ENCODE measurements at places on chromosomes 7 and 10.

DNA sequence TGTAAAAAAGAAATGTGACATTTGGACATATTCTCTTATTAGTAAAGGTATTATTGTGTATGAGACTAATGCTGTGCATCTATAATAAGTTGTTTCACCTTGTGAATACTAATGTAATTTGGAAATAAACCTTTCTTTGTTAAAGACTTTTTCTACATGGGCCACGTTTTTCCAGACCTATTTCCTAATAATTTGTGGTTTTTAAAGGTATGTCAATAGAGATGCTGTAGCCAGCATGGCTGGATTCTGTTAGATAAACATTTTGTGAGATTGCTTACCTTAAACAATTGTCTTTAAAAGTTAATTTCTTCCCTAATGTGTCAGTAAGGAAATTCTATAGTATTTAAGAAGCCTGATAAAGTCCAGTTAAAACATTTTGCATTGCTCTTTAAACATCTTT is 56.0 kb downstream of the KAT6B start:
- no peak for DNase-seq

DNA sequence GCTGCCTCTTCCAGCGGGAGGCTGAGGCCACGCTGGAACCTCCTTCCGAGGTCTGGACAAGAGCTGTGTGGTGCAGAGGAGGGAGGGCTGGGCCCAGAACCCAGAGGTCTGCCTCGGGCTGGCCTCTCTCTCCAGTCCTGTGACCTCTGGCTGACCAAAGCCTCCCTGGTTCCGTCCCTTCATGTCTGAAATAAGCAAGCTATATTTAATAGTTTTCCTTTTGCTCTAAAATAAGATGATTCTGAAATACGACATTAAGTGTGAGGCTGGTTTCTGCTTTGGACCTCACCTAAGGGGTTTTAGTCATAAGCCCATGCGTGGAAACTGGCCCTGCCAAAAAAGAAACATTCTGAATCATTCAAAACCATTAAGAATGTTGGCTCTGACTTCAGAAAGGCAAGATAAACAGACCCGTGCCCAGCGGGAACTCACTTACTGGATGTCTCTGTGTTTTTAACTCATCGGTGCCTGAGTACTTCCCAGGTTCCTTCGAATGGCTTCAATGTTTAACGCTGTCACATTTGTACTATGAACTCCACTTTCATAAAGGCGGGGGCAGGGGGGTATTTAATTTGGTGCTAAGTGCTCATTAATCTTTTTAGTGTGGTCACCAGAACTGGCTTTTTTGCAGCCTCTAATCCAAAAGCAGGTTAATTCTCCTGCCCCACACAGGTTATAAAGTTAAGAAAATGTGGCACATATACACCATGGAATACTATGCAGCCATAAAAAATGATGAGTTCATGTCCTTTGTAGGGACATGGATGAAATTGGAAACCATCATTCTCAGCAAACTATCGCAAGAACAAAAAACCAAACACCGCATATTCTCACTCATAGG is 157.5 kb upstream of the KLF14 start:
- no peak for DNase-seq

- DNase-seq: no peak
These were observed 18.7 kb downstream of the DKK1 start for GRCh38 chr10:52332815-52333214.

GRCh38 chr10:3972460-3973301 is 187.7 kb upstream of the KLF6 start:
- no peak for DNase-seq

- no peak for DNase-seq
These were observed 283.4 kb downstream of the CCDC3 start for GRCh38 chr10:12717981-12718707.

- DNase-seq: no peak
These were observed 321.5 kb upstream of the GHITM start for GRCh38 chr10:83817797-83818196.

- DNase-seq: no peak
These were observed 343.4 kb downstream of the PRPF18 start for GRCh38 chr10:13930120-13930519.

GRCh38 chr10:32350811-32351350 is 3.9 kb upstream of the EPC1 start:
- no peak for DNase-seq

- DNase-seq: no peak
These were observed 31.3 kb downstream of the AGAP3 start for GRCh38 chr7:151117565-151117964.

DNA sequence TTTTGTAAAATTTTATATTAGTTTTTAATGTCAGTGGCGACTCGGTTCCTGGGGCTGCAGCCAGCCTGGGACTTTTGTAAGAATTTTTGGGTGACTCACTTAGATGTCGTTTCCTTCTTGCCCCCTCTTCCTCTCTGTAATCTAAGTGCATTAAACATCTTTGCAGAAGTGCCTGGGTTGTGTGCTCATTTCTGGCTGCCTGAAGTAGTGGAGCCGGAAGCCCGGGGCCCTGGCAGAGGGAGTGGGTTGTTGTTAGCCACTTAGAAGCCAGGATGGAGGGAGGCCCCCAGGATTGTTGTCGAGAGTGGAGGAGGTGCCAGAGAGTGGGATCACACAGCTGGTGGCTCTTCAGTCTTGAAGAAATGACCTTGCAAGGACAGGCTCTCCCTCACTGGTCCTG is 11.0 kb upstream of the TRIM8 start:
- peak; percentile 86 for DNase-seq

GRCh38 chr7:143240291-143241168 is 18.7 kb downstream of the TAS2R40 start:
- DNase-seq: peak; percentile 86

- DNase-seq: no peak
These were observed 30.4 kb upstream of the ADD3 start for GRCh38 chr10:109977382-109977806.

DNA sequence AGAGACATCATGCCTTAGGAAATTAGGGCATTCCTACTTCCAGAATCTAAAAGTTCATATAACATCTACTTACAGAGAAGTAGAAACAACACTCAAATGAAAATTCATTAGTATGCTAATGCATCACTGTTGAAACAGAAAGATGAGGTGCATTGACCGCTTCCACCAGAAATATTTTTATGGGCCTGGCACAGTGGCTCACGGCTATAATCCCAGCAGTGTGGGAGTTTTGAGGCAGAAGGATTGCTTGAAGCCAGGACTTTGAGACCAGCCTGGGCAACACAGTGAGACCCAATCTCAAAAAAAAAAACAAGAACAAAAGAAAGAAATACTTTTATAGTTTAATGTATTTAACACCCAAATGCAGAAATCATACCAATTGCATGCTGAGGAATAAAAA is 220.9 kb downstream of the SKIDA1 start:
- no peak for DNase-seq

GRCh38 chr7:117110480-117111315 is 157.4 kb downstream of the ST7 start:
- DNase-seq: no peak

DNA sequence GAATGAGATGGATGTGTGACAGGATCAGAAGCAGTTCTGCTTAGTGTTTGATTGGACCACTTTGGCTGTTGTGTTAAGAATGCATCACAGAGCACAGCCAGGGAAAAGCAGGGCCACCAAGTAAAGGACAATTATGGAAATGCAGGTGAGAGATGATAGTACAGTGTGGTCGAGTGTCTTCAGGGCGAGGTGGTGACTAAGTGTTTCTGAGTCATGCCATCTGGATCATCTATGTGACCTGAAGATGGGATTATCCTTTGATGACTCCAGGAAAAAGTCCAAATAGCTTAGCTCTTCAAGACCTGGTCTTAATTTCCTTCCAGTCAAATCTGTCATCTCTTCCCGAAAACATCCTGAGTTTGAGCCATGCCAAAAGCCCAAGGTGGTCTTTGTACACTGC is 523.2 kb upstream of the IGFBP3 start:
- DNase-seq: no peak

- no peak for DNase-seq
These were observed 177.7 kb upstream of the GHITM start for GRCh38 chr10:83961620-83962019.

- no peak for DNase-seq
These were observed 213.8 kb downstream of the TAX1BP1 start for GRCh38 chr7:27953777-27954176.

GRCh38 chr10:80465839-80466590 is 11.9 kb downstream of the TSPAN14 start:
- no peak for DNase-seq

DNA sequence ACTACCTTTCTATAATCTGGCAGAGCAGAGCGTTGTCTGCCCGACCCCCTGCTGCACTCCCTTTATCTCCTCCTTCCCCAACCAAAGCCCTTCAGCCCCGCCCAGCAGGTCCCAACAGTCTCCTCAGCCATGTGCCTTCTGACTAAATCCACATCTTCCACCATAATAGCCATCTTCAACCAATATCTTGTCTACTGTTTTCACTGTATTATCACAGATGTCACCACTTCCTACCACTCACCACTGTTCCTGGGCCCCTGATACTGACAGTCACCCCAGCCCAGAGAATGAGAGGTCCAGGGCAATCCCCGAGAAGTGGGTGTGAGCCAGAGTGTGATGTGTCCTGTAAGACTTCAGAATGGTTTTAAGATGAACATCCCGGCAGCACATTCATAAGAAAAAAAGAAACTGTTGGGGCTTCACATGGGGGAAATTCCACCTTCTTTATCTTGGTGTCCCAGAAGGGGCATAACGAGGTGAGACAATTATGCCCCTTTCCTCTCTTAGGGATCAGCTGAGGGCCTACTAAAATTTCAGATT is 25.3 kb downstream of the CCDC6 start:
- DNase-seq: no peak

All from AML-193 (cell line).